ENCODE measurements at places on chromosomes 11 and 22.
A peak's percentile ranks its signal among the peaks of the same experiment; 100 is the strongest.

DNA sequence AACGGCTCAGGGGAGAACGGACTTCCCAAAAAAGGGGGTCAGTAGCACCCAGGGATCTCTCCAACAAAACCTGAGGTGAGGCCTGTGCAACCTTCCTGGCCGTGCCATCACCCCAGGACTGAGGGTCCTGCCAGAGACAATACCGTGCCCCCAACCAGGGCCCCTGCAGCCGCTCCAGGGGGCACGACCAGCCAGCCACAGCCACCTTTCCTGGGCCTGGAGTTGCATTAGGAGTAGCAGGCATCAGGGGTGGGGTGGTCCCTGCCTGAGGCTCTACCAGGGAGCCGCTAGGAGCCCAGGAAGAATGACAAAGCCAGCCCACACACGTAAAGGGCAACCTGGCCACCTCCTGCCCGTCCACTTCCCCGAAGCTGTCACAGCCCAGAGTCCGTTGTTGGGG is 137.8 kb downstream of the BRD1 start:
- no peak for DNase-seq

DNA sequence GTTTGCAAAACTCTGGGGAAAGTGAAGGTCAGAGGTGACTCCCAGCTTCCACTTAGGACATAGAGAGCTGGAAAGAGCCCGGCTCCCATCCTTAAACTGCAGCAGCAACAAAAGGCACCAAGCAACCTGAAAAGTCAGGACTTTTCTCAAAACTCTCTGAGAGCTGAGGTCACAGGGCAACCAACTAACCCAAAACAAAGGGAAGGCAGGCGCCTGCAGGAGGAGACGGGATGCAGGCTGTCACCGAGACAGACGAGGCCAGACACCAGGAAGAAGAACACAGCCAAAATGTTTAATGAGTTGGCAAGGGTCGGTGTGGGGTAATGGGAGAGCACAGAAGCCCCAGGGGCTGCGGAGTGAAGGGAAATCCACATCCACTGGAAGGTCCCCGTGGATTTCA is 19.9 kb downstream of the ASCL2 start:
- no peak for DNase-seq

DNA sequence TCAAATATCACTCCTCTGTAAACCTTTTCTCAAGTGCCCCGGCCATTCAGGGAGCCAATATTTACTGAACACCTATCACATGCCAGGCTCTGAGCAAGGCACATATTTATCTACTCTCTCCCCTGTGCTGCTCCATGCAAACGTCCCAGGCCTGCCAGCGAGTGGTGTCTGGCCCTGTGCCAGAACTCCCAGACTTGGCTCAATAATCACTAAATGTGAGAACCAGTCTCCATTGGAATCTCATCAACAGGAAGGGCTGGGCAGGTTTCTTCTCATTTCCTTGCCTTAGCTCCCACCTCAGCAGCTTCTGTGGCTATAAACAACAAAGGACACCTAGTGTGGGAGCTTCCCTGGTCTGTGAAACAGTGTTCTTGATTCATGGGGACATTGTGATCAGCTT is 21.7 kb downstream of the RASSF10 start:
- no peak for DNase-seq

DNA sequence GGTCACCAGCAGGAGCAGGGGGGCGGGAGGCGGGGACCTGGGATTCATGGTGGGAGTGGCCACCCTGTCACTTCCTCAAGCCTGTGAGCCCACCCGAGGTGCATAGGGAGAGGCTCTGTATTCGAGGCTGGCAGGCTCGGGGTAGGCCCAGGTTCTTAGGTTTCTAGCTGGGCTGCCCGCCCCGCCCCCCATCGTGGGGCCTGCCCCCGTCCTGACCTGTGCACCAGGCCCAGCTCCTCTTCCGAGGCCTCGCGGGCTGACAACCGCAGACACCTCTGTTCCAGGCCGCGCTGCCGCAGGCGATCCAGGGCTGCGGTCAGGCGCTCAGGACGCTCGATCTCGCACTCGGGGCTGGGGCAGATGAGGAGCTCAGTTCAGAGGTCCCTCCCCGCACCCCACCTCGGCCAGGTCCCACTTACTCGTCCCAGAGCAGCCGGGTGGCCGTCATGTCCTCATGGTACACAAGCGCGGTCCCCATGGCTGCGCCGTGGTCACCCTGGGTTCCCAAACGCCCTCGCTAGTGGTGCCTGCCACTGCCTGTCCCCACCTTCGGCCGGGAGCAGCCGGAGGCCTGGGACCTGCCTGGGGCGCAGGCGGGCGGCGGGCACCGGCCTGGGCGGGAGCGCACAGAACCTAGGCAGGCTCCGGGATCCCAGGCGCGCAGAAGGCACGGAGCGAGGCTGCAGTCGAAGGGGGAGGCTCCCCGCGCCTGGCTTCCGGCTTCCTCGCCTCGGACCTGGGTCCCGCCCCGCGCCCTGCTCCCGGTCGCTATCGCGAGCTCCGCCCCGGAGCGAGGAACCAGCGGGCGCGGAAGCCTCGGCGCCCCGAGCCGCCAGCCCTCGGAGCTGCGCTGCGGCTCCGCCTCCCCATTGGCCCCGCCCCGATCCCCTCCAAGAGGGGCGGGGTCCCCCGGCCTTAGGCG is at the start of gene HDAC10:
Gene HDAC10 (minus strand): TSS at position 711 of the 922 bp plus-strand sequence. CDS start 233 bp downstream, at position 478.
- DNase-seq = peak; percentile 82
